Activated CD4-positive, alpha-beta T cell treated with anti-CD3 and anti-CD28 coated beads, Interleukin-2, amount 10 ng/mL, durations not matched to agents 24 days and 14 days (primary cell): ENCODE measurements at places on chromosomes 11 and 22. TPM values are rescaled to one million over a fixed set of nuclear protein-coding genes. Genes with fewer than 3 reads are reported as not detected.

Gene SYT13
- total RNA-seq: not detected in 2 replicates

Gene SCT
- total RNA-seq: not detected in 2 replicates

Gene SLC35C1
- total RNA-seq: 15.3 and 17.4 TPM in 2 replicates

Gene KCNQ1
- 6.4 TPM in 2 replicates for total RNA-seq

DNA sequence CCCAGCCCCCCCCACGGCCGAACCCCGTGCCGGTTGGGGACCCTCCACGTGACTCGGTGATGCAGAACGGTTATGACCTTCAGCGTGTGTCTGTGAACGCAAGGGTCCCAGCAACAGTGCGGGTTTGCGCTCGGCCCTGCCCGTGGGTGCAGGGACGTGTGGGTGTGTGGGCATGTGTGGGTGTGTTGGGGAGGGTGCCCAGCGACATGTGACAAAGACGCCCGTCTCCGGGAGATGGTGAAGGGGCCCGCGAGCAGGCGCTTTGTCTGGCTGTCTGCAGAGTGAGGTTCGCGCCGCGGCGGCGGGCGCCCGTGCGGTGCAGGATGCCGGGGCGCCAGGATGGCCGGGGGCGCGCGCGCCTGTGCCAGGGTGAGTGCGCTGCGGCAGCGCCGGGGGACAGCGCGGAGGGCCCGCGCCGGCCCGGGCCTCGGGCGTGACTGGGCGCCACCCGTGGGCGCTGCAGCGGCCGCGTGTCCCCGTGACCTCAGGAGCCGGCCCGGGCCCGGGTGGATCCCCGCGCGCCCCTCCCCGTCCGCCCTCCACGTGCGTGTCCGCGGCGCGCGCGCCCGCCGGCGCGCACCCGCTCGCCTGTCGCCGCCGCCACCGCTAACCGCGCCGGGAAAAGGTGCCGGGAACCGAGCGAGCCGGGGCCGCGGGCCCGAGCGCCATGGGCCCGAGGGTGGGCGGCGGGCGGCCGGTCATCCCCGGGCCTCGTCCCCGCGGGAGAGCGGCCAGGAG lies at the start of gene LRFN4:
LRFN4 (plus strand) TSS at position 569 of the 738 bp plus-strand sequence. CDS start 681 bp downstream, outside the sequence.
- H3K27ac ChIP-seq: peak within 1 kb of the TSS; percentile 97
- H3K36me3 ChIP-seq: peaks cover 4% of the 10 kb centered on the region
- no peak for DNase-seq
- H3K4me1 ChIP-seq: peaks cover 11% of the 10 kb centered on the region
- peak within 1 kb of the TSS; percentile 95 for H3K4me3 ChIP-seq
- no peaks in the 10 kb centered on the region for H3K27me3 ChIP-seq

- peaks cover 13% of the 10 kb centered on the region for H3K36me3 ChIP-seq
- peak; percentile 78 for DNase-seq
- H3K27me3 ChIP-seq: peaks cover 7% of the 10 kb centered on the region
- H3K4me3 ChIP-seq: peak overlapping the region; percentile 44
- H3K27ac ChIP-seq: no peak overlapping the region
Measured at GRCh38 chr11:844693-845644, 2.3 kb downstream of the TSPAN4 start.

GRCh38 chr22:22949953-22950352 lies 62.3 kb downstream of the IGLL5 start:
- DNase-seq: peak; percentile 51
- H3K27ac ChIP-seq: no peak overlapping the region
- H3K4me3 ChIP-seq: no peak overlapping the region

GRCh38 chr11:17478070-17478469 lies 1.4 kb upstream of the ABCC8 start:
- H3K27ac ChIP-seq: no peak overlapping the region
- H3K27me3 ChIP-seq: peaks cover 75% of the 10 kb centered on the region
- no peaks in the 10 kb centered on the region for H3K4me1 ChIP-seq
- no peak overlapping the region for H3K4me3 ChIP-seq

- H3K36me3 ChIP-seq: no peaks in the 10 kb centered on the region
- peaks cover 53% of the 10 kb centered on the region for H3K4me1 ChIP-seq
- no peak overlapping the region for H3K4me3 ChIP-seq
- H3K27ac ChIP-seq: peak overlapping the region; percentile 6
- H3K27me3 ChIP-seq: peaks cover 2% of the 10 kb centered on the region
Measured at GRCh38 chr11:102488208-102488607, 35.6 kb upstream of the TMEM123 start.

GRCh38 chr11:1943977-1944376 lies 3.2 kb upstream of the MRPL23 start:
- H3K27ac ChIP-seq: no peak overlapping the region
- H3K27me3 ChIP-seq: no peaks in the 10 kb centered on the region
- H3K4me3 ChIP-seq: no peak overlapping the region
- peak; percentile 55 for DNase-seq

- no peaks in the 10 kb centered on the region for H3K27me3 ChIP-seq
- no peak for DNase-seq
- H3K36me3 ChIP-seq: peaks cover 16% of the 10 kb centered on the region
Measured at GRCh38 chr22:29838599-29838956, 504 bp upstream of the ASCC2 start.

GRCh38 chr11:111986589-111986988 lies 38.6 kb upstream of the DLAT start:
- H3K27ac ChIP-seq: no peak overlapping the region
- H3K4me1 ChIP-seq: peaks cover 2% of the 10 kb centered on the region
- no peaks in the 10 kb centered on the region for H3K27me3 ChIP-seq
- peaks cover 35% of the 10 kb centered on the region for H3K36me3 ChIP-seq
- no peak for DNase-seq
- no peak overlapping the region for H3K4me3 ChIP-seq

DNA sequence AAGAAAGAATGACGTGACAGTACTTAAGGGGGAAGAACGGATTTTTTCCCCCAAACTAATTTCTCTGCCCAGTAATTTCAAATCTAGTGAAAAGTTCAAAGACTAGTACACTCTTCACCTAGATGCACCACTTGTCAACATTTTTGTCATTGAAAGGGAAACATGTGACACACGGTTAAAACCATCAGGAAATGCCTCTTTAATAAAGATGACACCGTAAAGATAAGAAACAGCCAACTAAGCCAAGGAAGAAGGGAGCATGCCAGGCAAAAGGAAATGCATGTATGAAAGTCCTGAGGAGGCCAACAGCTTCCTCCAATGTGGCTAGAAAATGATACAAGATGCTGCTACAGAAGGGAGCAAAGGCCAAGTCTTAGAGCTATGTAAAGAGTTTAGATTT lies 49.4 kb downstream of the RSF1 start:
- no peak overlapping the region for H3K4me3 ChIP-seq
- peaks cover 14% of the 10 kb centered on the region for H3K4me1 ChIP-seq
- H3K27me3 ChIP-seq: no peaks in the 10 kb centered on the region
